ENCODE measurements at places on chromosomes 2 and 18. TPM values are rescaled to one million over a fixed set of nuclear protein-coding genes. Genes with fewer than 3 reads are reported as not detected.

The CAD gene
- total RNA-seq: 31.5 TPM

The FLACC1 gene
- total RNA-seq: under 0.01 TPM

The OR6B2 gene
- not detected for total RNA-seq

The PIEZO2 gene
- 2.6 TPM for total RNA-seq

Data from epithelial cell of umbilical artery (primary cell).